ENCODE measurements at places on chromosomes 1 and 21. TPM values are rescaled to one million over a fixed set of nuclear protein-coding genes. Genes with fewer than 3 reads are reported as not detected.

DNA sequence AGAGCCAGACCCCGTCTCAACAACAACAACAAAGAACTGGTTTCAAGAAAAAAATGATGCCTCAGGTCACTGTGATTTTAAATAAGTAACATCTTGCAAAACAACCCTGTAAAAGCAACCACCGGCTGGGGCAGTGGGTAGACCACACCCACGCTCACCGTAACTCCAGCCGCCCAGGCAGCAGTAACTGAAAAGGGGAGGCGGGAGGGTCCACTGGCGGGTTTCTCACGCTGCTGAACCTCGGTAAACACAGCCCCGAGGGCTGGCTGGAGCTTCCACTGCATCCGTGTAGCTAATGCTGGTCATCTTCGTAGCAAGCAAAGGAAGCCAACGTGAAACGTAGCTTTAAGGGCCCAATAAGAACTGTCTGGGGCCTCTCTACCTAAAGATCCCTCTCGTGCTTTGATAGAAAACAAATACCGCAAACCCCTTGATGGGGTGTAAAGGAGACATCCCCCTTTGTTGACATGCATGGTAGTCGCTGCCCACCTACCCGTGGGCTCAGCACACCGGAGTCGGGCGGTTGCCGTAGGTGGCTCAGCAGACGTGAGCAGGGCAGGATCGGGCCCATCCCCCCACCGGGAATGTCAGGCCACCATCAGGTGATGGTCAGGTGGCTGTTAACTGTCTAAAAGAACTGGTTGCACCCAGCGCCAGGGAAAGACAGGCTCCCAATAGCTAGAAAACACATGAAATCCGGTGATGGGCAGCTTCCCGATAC, 4.2 kb downstream of the C1orf159 start:
- no peak for DNase-seq
- no peak overlapping the region for H3K4me3 ChIP-seq
- peaks cover 13% of the 10 kb centered on the region for H3K4me1 ChIP-seq
- H3K27me3 ChIP-seq, result no peaks in the 10 kb centered on the region

Gene PTPRU
- 0.54 TPM for total RNA-seq

Gene FMO4
- total RNA-seq, result 2.6 TPM

GRCh38 chr1:21693732-21694131, 24.6 kb upstream of the RAP1GAP start:
- peaks cover 25% of the 10 kb centered on the region for H3K36me3 ChIP-seq
- H3K4me1 ChIP-seq, result peaks cover 8% of the 10 kb centered on the region
- H3K4me3 ChIP-seq, result no peak overlapping the region
- H3K27me3 ChIP-seq, result no peaks in the 10 kb centered on the region

- H3K27me3 ChIP-seq, result peaks cover 5% of the 10 kb centered on the region
- H3K4me1 ChIP-seq, result no peaks in the 10 kb centered on the region
- H3K27ac ChIP-seq, result no peak overlapping the region
- no peak overlapping the region for H3K4me3 ChIP-seq
These were observed 52.8 kb upstream of the FOXD3 start for GRCh38 chr1:63269571-63269970.

GRCh38 chr1:165068741-165069140, 287.8 kb downstream of the LMX1A start:
- H3K4me3 ChIP-seq, result no peak overlapping the region
- H3K27me3 ChIP-seq, result no peaks in the 10 kb centered on the region
- no peak overlapping the region for H3K27ac ChIP-seq
- DNase-seq, result no peak

DNA sequence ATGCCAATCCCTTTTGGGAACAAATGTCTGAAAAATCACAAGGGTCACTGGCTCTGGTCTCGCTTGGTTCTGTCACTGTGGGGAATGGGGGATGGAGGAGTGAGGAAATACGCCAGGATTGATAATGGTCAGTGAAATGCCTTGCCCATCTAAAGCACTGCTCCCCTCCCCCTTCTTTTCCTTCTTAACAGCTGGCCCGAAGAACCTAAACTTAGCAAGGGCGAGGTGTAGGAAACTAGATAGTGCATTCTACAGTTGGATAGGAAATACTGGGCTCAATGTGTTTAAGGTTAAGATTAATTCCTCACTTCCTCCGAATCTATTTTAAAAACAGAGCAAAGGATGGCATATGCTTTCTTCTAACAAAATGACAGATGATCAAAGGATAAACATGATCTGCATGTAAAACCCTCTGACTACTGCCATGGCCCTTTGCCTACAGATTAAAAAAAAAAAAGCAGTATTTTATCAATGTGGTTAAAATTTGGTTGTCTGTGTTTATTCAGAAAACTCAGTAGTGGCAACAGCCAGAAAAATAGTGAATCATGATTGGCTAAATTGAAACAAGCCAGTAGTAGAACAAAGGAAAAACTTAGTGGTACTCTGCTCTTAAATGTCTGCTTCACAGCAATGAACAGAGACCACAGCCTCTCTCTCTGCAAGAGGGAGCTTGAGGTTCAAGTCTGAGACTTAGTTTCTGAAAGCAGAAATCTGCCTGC, 86.1 kb upstream of the VAV3 start:
- H3K36me3 ChIP-seq, result no peaks in the 10 kb centered on the region
- H3K27me3 ChIP-seq, result no peaks in the 10 kb centered on the region
- DNase-seq, result no peak
- H3K4me1 ChIP-seq, result peaks cover 24% of the 10 kb centered on the region

- no peaks in the 10 kb centered on the region for H3K4me1 ChIP-seq
- H3K27ac ChIP-seq, result no peak overlapping the region
- no peaks in the 10 kb centered on the region for H3K27me3 ChIP-seq
- no peaks in the 10 kb centered on the region for H3K36me3 ChIP-seq
- no peak overlapping the region for H3K4me3 ChIP-seq
These were observed 153.0 kb downstream of the USH2A start for GRCh38 chr1:216270086-216270773.

DNA sequence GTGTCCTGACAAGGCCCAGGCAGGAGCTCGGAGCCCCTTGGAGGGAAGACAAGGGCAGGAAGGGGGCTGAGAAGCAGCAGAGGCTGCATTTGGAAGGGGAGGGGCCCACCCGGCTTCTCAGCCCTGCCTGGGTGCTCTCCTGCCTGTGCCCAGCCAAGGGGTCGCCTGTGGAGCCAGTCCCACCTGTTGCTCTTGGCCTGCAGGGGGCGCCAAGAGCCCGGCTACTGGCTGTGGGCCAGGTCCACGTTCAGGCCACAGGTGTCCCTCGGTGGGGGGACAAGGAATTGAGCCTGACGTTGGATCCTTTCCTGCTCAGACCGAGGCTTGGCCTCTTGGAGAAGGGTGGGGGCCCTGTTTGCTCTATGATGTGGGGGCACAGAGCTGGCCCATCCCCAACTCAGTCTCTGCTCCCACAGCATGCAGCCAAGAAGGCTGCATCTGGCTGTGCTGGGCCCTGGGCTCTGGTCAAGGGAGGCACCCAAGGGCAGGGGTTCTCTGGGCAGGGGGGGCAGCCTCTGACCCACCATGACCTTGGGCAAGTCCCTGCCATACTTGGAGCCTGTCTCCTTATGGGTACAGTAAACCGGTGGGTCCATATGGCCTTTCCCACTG, 10.9 kb downstream of the WNT4 start:
- no peaks in the 10 kb centered on the region for H3K36me3 ChIP-seq
- peak; percentile 78 for DNase-seq
- peaks cover 2% of the 10 kb centered on the region for H3K4me1 ChIP-seq
- no peak overlapping the region for H3K27ac ChIP-seq

Gene DDAH1
- not detected for total RNA-seq

Gene NT5C1A
- not detected for total RNA-seq

GRCh38 chr21:45087022-45087823, 12.8 kb downstream of the ADARB1 start:
- no peaks in the 10 kb centered on the region for H3K27me3 ChIP-seq
- H3K27ac ChIP-seq, result peak overlapping the region; percentile 86
- peaks cover 80% of the 10 kb centered on the region for H3K4me1 ChIP-seq
- peak overlapping the region; percentile 80 for H3K4me3 ChIP-seq

Gene FAM72C
- total RNA-seq, result 8.0 TPM

DNA sequence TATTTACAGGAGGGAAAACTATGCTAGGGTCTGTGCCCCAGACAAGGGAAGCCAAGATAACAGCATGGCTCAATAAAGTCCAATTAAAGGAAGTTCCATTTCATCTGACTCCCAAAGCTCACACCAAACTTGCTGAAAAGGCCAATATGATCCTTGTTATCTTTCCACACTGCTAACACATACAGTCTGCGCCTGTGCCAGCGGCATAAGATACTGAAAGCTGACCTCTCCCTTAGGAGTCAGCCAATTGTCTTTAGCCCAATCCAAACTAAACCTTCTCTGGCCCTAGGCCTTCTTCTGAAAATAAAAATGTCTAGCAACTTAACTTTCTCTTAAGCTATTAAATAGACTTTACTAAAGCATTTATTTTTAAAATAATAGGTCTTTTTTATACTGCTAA, 179.0 kb upstream of the PLD5 start:
- DNase-seq, result no peak
- H3K27ac ChIP-seq, result no peak overlapping the region
- no peaks in the 10 kb centered on the region for H3K27me3 ChIP-seq
- H3K4me1 ChIP-seq, result no peaks in the 10 kb centered on the region

- H3K4me3 ChIP-seq, result no peak overlapping the region
- DNase-seq, result no peak
- no peak overlapping the region for H3K27ac ChIP-seq
- no peaks in the 10 kb centered on the region for H3K4me1 ChIP-seq
- no peaks in the 10 kb centered on the region for H3K36me3 ChIP-seq
- H3K27me3 ChIP-seq, result peaks cover 4% of the 10 kb centered on the region
These were observed 160.7 kb downstream of the KAZN start for GRCh38 chr1:14759042-14759818.

Gene DEGS1
- total RNA-seq, result 65.8 TPM

Gene COL11A1
- total RNA-seq, result not detected

- H3K27me3 ChIP-seq, result no peaks in the 10 kb centered on the region
- H3K4me3 ChIP-seq, result no peak overlapping the region
- H3K36me3 ChIP-seq, result peaks cover 13% of the 10 kb centered on the region
These were observed 6.3 kb downstream of the SLC9A1 start for GRCh38 chr1:27148591-27148990.

Gene MARK1
- total RNA-seq, result not detected

Gene IRF6
- 2.0 TPM for total RNA-seq

- no peak overlapping the region for H3K27ac ChIP-seq
- H3K36me3 ChIP-seq, result peaks cover 2% of the 10 kb centered on the region
- H3K4me3 ChIP-seq, result no peak overlapping the region
- peaks cover 4% of the 10 kb centered on the region for H3K27me3 ChIP-seq
- peaks cover 42% of the 10 kb centered on the region for H3K4me1 ChIP-seq
These were observed 2.4 kb upstream of the IFNLR1 start for GRCh38 chr1:24189528-24189927.

Gene CFHR3
- total RNA-seq, result not detected

- no peaks in the 10 kb centered on the region for H3K36me3 ChIP-seq
- no peaks in the 10 kb centered on the region for H3K27me3 ChIP-seq
- peak overlapping the region; percentile 23 for H3K27ac ChIP-seq
- H3K4me3 ChIP-seq, result no peak overlapping the region
- DNase-seq, result peak; percentile 10
These were observed 43.5 kb downstream of the WDR4 start for GRCh38 chr21:42835611-42836401.

Gene MINDY1
- 11.5 TPM for total RNA-seq

Gene TDRD10
- not detected for total RNA-seq

Gene BMP8A
- total RNA-seq, result not detected

- no peaks in the 10 kb centered on the region for H3K36me3 ChIP-seq
- no peak overlapping the region for H3K4me3 ChIP-seq
- no peaks in the 10 kb centered on the region for H3K4me1 ChIP-seq
- peaks cover 7% of the 10 kb centered on the region for H3K27me3 ChIP-seq
- DNase-seq, result no peak
- H3K27ac ChIP-seq, result no peak overlapping the region
These were observed 33.3 kb upstream of the FAM89A start for GRCh38 chr1:231073331-231073730.

Gene ZNF695
- 0.40 TPM for total RNA-seq

DNA sequence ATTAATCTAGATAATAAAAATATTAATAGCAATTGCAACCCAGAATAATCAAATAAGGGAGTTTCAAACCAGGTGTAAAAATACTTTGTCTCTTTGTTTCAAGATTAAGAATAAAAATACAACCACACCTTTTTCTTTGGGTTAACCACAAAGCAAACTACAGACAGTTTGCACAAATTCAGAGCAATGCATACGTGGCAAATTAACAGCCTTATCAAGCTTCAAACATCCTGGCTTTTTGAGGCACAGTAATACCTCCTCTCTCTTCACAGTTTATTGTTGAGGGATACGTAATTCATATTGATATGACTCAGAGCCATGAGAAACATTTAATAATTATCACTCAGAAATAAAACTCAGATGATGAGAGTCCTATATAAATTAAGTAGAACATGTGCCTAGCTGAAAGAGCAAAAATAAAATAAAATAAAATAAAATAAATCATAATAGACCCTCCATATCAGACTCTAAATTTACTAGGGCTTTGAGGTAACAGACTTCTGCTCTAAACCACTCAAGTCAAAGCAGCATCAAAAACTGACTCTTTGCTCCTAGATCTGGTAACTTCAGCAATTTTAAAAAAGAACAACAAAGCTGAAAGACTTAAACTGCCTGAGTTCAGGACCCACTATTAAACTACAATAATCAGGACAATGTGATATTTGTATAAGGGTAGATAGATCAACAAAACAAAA, 11.4 kb downstream of the EDEM3 start:
- H3K4me1 ChIP-seq, result peaks cover 24% of the 10 kb centered on the region
- H3K4me3 ChIP-seq, result peak overlapping the region; percentile 62
- no peak overlapping the region for H3K27ac ChIP-seq
- peaks cover 12% of the 10 kb centered on the region for H3K36me3 ChIP-seq
- no peaks in the 10 kb centered on the region for H3K27me3 ChIP-seq
- no peak for DNase-seq

Gene TPTE
- total RNA-seq, result not detected

Gene CLEC20A
- total RNA-seq, result not detected

- no peak for DNase-seq
- no peak overlapping the region for H3K4me3 ChIP-seq
- H3K36me3 ChIP-seq, result peaks cover 11% of the 10 kb centered on the region
- H3K4me1 ChIP-seq, result peaks cover 18% of the 10 kb centered on the region
- no peak overlapping the region for H3K27ac ChIP-seq
- H3K27me3 ChIP-seq, result no peaks in the 10 kb centered on the region
These were observed 61.0 kb downstream of the TIAM1 start for GRCh38 chr21:31283025-31283424.

Gene RBM34
- 134 TPM for total RNA-seq

Gene PDZK1
- total RNA-seq, result 0.30 TPM

DNA sequence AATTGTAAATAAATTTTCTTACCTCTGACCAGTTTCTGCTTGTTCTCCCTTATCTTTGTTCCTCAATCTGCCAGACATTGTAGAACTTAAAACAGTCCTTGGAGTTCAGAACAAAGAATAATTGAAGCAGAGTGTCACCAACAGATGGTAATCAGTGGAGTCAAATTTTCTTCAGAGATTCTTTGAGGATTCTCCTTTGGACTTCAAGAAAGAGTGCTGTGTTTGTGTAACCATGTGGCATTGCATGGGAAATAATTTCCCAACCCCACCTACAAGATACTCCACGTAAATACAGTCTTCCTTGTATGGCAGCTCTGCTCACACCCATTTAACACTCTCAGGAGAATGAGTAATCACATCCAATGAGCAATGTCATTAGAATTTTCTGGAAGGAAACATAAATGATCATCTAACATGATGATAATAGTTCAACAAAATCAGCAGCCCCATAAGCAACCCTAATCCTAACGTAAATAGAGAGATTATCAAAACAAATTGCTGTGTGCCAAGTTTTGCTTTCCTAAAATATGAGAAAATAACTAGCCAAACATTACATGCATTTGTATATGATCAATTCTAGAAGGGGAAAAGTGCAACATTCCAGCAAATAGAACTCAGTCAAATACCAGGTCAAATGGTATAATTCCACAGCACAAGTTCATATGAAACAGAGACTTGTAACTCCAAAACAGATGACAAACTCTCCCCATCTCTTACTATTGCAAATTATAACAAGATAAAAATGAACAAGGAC, 6.9 kb upstream of the DENND1B start:
- H3K36me3 ChIP-seq, result peaks cover 7% of the 10 kb centered on the region
- peaks cover 16% of the 10 kb centered on the region for H3K4me1 ChIP-seq
- no peak overlapping the region for H3K4me3 ChIP-seq
- no peak for DNase-seq
- no peaks in the 10 kb centered on the region for H3K27me3 ChIP-seq

Measured in activated naive CD8-positive, alpha-beta T cell treated with anti-CD3 and anti-CD28 coated beads, Interleukin-2, amount 10 ng/mL, durations not matched to agents 7 days and 5 days (primary cell).